ENCODE measurements at places on chromosomes 6 and 20.

GRCh38 chr20:15818651-15819071, 754.6 kb downstream of the KIF16B start:
- DNase-seq, result no peak

- no peak for DNase-seq
These were observed 142.9 kb downstream of the TFAP2B start for GRCh38 chr6:50961611-50962010.

GRCh38 chr6:163122365-163122764, 292.2 kb upstream of the QKI start:
- no peak for DNase-seq

- no peak for DNase-seq
These were observed 18.4 kb downstream of the PDE7B start for GRCh38 chr6:135869857-135870256.

GRCh38 chr20:41392871-41393704, 26.5 kb upstream of the EMILIN3 start:
- no peak for DNase-seq

- no peak for DNase-seq
These were observed 239.5 kb downstream of the SLC35F1 start for GRCh38 chr6:118146584-118146983.

GRCh38 chr6:47651505-47651944, 46.9 kb upstream of the ADGRF4 start:
- no peak for DNase-seq

DNA sequence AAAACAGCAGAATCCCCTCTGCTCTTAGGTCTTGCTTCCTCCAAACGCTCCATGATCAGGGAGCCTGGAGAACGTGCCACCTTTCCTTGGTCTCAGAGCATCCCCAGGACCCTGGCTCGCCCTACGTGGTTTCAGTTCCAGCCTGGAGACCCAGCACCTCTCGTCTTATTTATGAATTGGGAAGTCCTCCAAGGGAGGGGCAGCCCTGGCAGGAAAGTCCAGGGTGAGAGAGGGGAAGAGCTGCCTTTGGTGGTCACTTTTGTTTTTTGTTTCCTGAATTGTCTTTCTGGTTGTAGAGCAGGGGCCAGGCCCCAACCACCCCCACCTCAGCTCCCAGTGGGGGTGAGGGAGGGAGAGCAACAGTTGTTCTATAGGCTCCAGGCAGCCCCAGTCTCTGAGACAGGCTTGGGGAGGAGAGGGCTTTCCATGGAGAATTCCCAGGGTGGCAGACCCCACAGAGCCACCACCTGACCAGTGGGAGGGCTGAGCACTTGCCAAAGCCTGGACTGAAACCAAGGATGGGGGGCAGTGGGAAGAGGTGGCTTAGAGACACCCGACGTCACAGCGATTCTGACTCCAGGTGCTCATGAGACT, 88.8 kb downstream of the PRND start:
- no peak for DNase-seq

DNA sequence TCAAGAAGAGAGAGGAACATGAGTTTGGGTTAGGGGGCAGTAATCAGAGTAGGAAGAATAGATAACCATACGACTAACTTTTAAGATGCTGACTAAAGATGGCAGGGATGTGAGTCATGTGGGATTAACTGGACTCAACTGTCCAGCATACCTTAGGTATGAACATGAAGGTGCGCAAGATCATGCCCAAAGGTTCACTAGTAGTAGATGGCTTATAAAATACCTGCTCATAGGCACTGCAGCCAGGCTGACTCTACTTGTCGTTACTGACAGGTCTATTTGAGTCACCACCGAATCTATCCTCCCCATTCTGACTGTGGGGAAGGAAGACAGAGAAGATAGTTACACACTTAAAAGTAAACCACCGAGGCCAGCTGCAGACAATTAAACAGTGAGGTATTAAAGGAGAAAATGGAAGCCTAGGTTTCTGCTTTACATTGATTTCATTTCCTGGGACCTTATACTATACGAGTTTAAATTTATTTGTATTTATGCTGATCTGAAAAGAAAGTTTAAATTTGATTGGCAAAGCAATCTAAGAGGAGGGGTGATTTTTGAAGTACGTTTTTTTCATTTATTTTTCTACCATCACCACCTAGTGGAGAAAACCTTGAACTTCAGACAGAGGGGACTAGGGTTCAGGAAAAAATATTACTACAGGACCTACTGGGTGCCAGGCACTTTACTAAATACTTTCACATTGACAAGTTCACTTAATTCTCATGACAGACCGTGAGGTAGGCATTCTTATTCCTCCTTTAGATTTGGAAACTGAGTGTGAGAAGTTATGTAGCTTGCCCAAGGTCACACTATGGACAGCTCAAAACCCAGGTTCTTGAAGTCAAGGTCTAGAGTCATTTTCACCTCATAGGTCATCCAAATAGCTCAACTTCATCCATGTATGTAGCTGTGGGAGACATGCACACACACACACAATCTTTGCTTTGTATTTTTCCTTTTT, 4.0 kb upstream of the WRNIP1 start:
- DNase-seq, result peak; percentile 18

- no peak for DNase-seq
These were observed 126.7 kb downstream of the AIG1 start for GRCh38 chr6:143187238-143187923.

GRCh38 chr20:53738945-53739798, 145.5 kb upstream of the ZNF217 start:
- no peak for DNase-seq

DNA sequence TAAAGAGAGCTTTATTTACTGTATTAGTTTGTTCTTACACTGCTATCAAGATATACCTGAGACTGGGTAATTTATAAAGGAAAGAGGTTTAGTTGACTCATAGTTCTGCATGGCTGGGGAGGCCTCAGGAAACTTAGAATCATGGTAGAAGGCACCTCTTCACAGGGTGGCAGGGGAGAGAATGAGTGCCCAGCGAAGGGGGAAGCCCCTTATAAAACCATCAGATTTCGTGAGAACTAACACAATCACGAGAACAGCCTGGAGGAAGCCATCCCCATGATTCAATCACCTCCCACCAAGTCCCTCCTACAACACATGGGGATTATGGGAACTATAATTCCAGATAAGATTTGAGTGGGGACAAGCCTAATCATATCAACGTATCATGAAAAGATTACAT, 27.2 kb downstream of the ARID1B start:
- no peak for DNase-seq

DNA sequence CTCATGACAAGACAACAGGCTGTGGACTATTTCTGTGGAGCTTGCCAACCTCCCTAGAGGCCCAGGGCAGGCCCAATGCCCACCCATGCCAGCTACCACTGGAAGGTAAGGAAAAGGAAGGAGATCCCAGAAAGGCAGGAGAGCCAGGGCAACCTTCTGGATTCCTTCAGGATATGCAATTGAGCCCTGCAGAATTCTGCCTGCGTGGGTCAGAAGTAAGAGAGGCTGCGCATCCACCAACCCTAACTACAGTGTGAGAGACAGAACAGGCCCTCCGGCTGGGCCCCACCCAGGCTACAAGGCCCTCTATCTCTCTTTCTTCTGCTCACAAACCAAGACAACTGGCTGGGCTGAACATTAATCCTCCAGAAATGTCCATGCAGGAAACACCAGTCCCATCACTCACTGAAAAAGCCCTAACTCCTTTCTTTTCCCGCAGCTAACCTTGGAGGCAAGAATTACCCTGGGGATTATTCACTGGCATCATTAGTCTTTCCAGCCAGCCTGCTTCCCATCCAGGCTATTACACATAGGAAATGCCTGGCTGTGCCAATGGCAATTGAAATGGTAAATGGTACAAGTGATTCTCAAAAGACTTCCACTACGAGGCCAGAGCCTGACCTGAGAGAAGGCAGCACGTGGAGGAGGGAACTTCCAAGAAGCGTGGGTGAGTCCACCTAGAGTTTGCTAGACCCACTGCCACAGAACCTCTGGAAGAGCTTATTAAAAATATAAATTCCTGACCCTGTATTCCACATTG, 15.2 kb downstream of the MAP1LC3A start:
- DNase-seq, result no peak

DNA sequence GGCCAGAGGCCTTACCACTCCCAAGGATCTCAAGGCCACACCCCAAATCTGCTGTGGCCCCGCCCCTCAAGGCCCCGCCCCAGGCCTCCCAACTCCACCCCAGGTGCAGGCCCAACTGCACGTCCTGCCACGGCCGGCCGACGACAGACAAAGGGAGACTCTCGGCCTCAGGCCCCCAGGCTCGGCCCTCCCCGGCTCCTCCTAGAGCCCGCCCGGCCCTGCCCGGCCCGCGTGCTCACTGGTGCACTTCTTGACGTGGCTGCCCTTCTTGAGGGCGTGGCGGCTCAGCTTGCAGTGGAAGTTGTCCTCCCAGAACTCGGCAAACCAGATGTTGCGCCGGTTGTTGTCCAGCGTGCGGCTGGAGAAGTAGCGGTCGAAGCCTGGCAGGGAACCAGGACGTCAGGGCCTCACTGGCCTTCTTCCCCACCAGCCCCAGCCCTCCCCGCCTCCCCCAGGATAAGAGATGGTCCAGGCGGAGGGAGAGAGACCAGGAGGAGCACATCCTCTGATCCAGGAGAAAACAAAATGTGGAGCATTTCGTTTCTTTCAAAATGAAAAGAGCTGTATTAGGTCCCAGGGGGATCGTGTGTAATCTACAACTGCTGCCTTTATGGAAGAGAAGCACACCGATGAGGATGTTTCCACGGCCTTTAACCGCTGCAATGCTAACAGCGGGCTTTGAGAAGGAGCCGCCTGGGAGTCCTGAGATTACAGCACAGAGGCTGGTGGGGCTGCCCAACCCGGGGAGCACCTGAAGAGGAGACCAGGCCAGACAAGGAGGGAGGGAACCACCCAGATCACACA, 89.4 kb downstream of the GRM4 start:
- no peak for DNase-seq

DNA sequence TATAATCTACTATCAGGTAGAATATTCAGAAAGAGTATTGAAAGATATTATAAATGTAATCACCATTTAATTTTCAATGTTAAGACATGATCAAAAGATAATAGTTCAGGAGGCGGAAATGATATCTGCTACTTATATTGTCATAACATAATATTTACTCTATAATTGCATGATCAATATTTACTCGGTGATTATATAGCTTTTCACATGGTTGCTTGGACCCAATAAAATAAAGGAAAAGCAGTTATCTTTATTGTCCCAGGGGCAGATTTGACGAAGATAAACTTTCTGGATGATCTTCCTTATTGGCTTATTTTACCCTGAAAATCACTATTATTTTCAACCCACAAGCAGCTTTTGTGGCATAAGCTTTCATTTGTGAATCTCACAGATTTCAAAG, 350.4 kb downstream of the HACE1 start:
- no peak for DNase-seq

GRCh38 chr6:13334953-13335352, 6.6 kb upstream of the TBC1D7 start:
- DNase-seq, result peak; percentile 22

DNA sequence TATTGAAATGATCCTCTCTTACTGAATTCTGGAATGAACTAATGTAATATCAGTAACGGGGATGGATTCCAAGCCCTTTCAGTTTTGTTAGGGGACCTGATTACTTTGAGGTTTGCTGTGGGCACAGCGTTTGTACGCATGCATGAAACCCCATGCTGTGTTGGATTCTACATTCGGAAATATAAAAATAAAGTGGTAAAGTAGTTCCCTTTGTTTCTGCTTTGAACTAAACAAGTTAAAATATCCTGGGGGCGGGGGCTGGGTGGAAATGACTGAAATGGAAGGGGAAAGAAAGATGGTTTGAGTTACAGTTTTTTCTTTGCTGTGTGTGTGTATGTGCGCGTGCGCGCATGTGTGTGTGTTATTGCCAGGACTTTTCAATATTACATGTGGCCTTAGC, 196.5 kb upstream of the OPRM1 start:
- DNase-seq, result no peak

- peak; percentile 71 for DNase-seq
These were observed 66.4 kb downstream of the ANKS1A start for GRCh38 chr6:34955442-34955841.

DNA sequence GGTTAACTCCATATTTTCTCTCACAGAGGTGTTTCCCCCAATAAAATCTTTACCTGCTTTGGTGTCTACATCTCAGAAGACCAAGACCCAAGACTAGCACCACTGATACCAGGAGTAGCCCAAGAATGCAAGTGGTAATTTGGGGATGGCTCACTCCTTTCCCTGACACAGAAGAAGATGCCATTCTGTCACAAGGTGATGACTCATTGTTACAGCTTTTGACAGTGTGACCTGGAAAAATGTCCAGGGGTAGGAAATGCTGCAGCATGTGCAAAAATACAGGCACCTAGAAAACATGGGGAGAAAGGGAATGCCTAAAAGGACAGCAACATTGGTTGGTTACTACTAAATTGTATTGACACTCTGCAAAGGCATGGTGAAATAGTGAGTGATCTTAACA, 254.0 kb upstream of the GJE1 start:
- no peak for DNase-seq

- no peak for DNase-seq
These were observed 224.8 kb upstream of the RREB1 start for GRCh38 chr6:6883011-6883410.

GRCh38 chr20:33191484-33191883, 23.5 kb downstream of the BPIFA2 start:
- no peak for DNase-seq

- no peak for DNase-seq
These were observed 36.2 kb upstream of the DSP start for GRCh38 chr6:7505189-7505699.

GRCh38 chr6:79788756-79789155, 157.6 kb downstream of the SH3BGRL2 start:
- DNase-seq, result no peak

DNA sequence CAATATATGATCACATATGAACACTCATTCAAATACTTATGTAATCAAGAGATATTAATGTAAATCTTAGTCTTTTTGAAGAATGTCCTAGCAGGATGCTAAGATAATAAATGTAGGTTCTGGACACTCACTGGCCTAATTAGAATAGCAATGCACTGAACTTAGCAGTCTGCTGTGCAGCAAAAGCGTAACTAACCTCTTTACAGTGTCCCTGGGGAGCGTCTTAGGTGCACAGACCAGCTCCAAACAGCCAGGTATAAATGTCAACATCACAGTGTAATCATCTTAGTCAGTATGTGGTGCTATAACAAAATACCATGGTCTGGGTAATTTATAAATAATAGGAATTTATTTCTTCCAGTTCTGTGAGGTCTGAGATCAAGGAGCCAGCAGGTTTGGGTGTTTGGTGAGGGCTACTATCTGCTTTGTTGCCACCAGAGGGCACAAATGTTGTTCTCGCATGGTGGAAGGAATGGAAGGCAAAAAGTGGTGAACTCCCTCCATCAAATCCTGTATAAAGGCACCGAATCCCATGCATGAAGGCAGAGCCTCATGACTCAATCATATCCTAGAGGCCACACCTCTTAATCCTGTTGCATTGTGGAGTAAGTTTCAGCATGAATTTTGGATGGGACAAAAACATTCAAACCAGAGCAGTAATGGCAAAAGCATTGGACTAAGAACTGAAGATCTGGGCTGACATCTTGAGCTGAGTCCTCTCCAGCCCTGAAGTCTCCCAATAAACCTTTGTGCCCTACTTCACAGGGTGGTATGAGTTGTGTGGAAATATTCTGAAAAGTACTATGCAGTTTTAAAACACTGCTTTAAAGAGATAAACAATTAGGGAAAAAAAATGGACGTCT, 41.8 kb upstream of the FOXO3 start:
- no peak for DNase-seq

Data from GDM1 (cell line).